T-helper 2 cell treated with Interferon-gamma antibody and Interleukin-4, amounts not matched to agents 5 μg/mL and 100 μg/mL, for 36 hours (primary cell): ENCODE measurements at places on chromosomes 11 and 22.
A peak's percentile ranks its signal among the peaks of the same experiment; 100 is the strongest.

DNA sequence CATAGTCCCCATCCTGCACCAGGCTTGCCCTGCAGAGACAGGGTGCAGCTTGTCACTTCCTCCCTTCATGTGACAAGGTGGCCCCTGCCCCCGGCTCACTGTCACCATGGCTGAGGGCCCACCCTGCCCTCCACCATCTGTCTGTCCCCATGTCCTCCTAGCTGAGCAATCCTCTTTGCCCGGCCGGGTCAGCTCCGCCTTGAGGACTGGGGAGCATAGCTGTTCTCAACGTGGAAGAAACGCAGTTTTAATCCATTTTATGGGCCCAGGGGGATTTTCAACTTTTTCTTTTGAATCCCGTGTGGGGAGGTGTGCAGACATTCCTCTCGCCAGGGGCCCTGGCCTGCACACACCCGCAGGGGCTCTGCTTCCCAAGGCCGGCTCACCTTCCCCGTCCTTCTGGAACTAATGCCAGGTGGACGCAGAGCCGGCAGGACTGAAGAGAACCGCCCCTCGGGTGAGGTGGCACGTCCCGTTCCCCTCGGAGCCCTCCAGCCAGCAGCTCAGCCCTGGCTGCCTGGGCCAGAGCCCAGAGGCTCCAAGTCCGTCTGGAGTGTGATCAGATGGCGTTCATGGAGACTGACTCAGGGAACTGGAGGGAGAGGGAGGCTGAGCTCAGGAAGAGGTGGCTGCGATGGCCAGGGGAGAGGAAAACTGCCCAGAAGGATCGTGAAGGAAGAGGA, 1108.7 kb downstream of the BRD1 start:
- DNase-seq, result no peak

- no peak for DNase-seq
Measured at GRCh38 chr11:76889411-76889975, 28.8 kb downstream of the ACER3 start.

GRCh38 chr11:236774-237767, at the start of gene PSMD13:
Gene PSMD13 (plus strand): TSS chr11:236976. CDS start chr11:237050, 74 bp downstream.
- DNase-seq, result peak; percentile 92

GRCh38 chr11:21911061-21911460, 281.8 kb upstream of the ANO5 start:
- no peak for DNase-seq
